Midbrain (tissue), 1 donor: ENCODE measurements at places on chromosomes 2 and 18.

DNA sequence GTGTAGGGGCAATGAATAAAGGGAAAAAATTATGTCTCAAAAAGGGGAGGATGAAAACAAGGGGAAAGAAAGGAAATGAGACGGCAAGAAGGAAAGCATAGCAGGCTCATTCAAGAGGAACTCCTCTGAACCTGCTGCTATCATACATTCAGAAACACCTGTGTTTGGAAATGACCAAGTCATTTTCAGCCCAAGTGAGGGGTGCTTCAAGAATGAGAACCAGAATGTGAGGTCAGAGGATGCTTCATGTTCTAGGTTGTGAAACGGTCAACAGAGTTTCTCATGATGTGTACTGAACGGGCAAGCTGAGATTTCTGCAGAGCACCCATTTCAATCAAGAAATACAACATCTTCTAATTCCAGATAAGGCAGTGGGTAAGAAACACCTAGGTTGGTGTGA is 1367.2 kb upstream of the CELF4 start:
- no peak for DNase-seq

- no peak for DNase-seq
These were observed 185.2 kb downstream of the SOX11 start for GRCh38 chr2:5877360-5877759.

- DNase-seq: no peak
These were observed 41.8 kb upstream of the SH3RF3 start for GRCh38 chr2:109087055-109087663.

- DNase-seq: no peak
These were observed 53.1 kb upstream of the ATL2 start for GRCh38 chr2:38430196-38430595.

DNA sequence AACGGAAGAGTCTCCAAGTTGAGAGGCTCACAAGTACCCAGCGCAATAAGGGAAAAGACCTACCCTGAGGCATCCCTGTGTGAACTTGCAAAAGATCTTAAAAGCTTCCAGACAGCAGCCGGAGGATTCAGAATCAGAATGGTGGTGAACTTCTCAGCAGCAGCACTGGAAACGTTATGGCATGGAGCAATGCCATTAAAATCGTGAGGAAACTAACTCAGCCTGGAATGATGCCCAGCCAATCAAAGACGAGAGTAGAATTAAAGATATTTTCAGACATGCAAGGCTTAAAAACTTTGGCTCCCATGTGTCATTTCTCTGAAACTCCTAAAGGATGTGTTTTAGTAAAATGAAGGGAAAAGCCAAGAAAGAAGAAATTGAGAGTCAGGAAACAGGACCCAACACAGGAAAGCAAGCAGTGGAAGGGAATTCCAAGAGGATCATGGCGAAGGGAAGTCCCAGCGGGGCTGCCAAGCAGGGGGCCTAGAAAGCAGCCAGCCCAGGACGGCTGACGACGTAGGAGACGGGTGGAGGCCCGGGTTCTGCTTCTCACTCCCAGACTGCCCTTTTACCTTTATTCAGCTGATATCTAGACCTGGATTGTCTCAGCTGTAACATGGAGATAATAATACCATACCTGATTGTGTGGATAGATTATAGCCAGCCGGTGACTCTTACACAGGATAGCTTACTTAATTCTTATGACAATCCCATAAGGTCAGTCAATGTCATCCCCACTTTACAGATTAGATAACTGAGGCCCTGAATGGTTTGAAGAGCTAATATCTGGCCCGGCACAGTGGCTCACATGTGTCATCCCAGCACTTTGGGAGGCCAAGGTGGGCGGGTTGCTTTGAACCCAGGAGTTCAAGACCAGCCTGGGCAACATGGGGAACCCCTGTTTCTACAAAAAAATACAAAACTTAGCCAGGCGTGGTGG is 92.8 kb downstream of the ASAP2 start:
- no peak for DNase-seq

DNA sequence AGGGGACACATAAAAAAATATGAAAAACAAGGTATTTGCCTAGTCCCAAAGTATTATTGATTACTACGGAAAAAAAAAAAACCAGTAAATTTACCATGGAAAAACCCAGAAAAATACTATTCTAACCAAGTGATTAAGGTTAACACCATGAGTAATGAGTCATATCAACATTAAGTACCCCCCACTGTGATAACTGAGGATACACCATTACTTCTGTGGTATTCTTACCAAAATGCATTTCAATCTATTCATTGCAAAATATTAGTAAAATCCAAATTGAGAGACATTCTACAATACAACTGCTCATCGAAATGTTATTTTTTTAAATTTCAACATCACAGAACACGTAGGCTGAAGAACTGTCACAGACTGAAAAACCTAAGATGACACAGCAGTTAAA is 669.8 kb downstream of the ZEB2 start:
- no peak for DNase-seq

DNA sequence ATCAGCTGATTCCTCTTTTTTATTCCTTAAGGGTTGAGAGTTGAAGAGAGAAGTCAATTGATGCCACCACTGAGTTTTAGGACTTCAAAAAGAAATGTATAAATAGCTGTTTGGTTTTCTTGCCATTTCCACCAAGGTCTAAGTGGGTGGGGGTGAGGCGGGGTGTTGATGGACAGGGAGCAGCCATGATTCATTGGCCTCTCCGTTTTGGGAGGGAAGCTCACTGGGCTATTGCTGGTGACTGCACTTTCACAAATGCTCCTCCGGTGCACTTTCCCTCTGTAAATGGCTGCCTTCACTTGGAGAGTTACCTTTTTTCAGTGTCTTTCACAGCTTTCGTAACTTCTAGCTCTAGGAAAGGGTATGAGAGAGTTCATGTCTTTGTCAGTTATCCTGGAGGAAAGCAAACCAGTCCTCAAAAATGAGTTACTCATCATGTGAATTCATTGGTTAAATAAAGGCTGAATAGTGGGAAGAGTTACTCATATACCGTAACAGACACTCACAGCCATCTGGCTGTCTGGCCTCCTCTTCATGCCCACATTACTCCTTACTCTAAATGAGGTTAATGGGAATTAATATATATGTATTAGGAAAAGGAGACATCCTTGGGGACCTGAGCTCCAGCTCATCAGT is 17.4 kb upstream of the CTAGE1 start:
- DNase-seq: no peak

DNA sequence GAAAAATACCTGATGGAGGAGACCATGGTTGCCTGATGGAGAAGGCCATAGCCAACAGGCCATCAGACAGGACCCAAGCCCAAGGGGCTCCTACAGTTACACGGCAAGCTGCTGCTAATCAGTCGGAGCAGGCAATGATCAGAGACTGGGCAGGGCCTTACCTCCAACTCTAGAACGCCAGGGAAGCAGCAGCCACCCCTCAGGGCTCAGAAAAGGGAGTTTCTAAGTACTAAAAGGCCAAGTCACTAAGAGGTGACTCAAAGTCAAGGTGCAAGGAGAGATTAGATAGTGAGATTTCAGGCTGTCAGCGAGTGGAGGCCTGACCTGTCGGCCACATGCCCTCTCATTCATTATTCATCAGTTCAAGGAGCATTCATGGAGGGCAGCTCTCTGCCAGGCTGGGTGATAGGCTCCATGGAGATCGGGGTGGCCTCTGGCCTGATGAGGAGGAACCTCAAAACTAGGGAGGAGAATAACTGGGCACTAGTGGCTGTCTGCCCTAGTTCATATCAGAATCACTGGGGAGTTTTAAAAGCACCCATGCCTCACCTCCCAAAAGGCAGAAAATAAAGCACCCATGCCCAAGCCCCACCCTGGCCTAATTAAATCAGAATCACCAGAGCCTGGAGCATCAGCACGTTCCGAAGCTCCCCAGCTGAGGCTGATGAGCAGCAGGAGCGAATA is 3.6 kb downstream of the VIL1 start:
- DNase-seq: no peak

GRCh38 chr2:179692610-179693009 is 168.8 kb downstream of the ZNF385B start:
- no peak for DNase-seq

DNA sequence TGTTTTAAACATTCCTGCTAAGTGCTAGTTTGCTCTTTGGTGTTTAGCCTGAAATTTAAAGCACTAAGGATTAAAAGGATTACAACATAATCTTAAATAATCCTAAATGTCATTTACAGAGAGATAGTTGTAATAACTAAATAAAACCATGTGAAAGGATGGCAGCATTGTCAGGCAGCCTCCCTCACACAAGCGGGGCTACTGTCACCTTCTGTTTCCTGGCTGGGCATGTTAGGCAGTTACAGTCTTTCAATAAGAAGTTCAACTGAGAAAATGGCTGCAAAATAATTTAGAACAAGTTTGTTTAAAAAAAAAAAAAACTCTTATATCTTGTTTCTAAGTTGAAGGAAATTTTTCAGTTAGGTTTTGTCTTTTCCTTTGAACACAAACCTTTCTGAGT is 124.9 kb downstream of the ARHGAP15 start:
- no peak for DNase-seq

DNA sequence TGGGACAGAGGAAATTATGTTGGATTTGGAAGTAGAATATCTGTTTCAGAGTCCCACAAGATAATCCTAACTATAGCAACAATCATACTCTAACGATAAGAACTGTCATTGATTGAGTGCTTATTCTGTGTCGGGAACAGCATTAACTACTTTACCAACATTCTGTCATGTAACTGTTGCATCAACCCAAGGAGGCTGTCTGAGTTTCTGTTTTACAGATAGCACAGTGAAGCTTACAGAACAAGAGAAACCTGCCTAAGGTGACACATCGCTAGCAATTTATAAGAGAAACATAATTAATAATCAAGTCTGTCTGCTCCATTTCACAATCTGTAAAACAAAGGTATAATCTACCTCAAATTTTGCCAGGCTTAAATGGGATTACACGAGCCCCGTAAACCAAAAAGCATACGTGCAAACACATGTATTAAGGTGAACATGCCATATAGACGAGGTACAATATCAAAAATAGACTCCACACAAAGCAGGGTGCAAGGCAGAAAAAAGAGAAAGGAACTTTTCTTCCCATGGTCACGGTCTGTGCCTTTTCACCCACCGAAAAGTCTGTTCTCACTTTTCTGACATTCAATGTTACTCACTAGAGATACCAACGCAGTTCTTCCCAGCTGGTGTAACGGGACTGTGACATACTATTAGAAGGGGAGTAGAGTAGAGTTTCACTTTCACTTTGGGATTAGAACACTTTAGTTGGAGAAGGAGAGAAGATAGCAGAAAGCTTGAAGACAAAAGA is 37.2 kb upstream of the SLC8A1 start:
- no peak for DNase-seq

DNA sequence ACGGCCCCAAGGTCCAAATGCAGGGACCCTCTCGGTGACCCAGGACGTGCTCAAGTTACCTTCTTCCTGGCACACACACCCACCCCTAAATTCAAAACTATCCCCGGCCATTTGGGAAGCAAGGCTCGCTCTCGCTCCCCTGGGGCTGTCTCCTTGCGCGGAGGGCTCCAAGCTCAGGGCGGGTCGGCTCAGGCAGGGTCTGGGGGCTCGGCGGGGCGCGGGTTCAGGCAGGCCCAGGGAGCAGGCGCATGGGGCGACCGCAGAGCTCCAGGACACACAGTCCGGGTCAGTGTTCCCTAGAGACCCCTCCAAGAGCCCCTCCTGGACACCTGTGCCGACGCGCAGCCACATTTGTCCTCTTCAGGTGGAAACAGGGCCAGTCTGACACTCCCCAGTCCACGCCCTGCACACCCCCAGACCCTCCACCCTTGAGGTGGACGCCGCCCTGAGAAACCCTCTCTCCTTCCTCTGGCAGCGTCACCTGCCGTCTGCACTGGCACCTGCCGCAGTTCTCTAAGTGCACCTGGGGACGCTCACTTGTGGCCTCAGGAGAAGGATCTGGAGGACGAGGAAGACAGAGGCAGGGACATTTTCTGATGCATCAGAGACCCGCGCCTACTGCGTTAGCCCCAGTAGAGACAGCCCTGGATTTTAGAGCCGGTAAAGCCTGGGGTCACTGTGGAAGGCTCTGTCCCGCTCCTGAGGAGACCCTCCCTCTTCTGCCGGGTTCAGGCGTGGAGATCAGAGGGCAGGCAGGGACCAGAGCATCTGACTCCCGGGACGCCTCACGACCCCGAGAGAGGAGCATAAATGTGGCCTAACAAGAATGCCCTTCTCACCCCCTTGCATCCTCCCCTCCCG is 138.8 kb downstream of the TWIST2 start:
- no peak for DNase-seq

DNA sequence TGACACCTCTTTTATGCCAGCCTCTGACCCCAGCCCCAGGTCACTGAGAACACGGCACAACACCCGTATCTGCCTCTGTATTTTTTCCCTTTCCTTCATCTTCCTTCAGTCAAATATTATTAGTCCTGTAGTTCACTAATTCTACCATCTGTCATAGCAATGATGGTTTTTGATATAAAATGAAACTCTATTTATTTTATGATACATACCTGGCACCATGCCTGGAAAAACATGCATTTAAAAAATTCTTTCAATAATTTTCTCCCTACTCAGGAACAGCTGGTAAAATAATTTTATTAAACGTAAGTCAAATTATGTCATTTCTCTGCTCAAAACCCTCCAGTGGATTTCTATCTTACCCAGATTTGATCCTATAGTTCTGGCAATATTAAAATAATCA is 224.7 kb downstream of the CDH7 start:
- no peak for DNase-seq

- no peak for DNase-seq
These were observed 268.0 kb downstream of the DYSF start for GRCh38 chr2:71721362-71721665.

- DNase-seq: peak; percentile 86
These were observed 205.4 kb downstream of the HDAC4 start for GRCh38 chr2:239195318-239195871.

DNA sequence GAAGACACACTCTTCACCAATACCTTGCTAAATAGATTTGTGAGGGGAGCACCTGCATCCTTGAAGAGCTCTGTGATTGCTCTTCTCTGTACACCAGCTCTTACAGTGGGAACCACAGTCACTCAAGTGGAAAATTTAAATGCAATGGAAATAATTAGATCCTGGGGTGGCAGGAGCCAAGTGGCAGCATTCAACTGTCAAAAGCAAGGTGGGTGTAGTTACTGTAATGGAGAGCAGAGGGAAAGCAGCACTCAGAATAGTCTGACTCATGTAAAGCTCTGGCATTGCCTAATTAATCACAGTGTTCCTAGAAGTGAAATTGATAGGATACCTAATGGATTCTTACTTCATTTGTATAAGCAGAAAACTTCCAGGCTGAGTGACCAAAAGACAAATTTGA is 245.8 kb downstream of the KCNE4 start:
- no peak for DNase-seq

DNA sequence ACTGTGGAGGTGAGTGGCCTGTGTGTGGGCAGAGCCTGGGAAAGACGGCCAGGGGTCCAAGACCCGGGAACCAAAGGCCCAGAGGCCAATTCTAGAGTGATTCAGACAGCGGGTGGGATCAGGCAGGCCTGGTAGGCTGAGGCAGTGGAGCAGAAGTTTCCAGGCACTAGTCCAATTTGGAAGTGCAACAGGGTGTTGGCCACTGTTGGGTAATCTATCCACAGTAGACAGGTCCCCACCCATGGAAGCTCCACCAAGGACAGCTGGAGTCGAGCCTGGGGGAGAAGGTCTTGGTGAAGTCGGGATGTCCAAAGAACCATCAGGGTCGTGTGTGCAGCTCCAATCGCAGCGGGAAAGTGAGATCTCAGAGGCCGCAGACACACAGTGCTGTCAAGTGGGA is 125.8 kb upstream of the COPS8 start:
- no peak for DNase-seq

- DNase-seq: no peak
These were observed 21.3 kb downstream of the SCN1A start for GRCh38 chr2:166106431-166107015.
